ENCODE measurements at places on chromosomes 3 and 15. TPM values are rescaled to one million over a fixed set of nuclear protein-coding genes. Genes with fewer than 3 reads are reported as not detected.

DNA sequence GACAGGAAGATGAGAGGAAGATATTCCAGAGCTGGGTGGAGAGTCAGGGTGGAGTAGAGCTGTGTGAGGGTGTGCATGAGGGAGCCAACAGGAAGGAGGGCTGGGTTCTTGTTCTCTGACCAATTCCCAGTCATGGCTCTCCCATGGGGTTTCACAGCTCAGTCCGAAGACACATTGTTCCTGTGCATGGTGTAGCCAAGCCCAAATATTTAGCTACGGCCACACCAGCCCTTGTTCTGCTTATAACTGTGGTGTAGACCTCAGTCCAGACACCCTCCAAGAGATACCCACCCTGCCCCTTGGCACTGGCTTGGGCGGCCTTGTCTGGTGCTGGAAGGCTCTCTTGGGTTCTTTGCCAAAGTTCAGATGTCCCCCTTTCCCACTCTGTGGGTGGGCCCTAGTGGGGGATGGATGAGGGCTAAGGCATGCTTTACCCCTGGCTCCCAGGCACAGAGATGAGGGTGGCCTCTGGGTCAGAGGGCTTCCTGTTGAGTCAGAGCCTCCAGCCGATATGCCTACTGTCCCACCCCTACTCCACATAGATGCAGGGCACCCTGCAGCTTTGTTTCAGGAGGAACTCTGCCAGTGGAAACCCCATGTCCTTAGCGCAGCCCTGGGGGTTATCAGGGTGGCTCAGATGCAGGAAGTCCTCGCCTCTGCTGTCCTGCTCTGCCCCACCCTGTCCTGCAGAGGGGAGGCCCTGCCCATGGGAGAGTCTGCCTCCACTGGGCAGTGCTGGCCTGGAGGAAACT, 271.2 kb upstream of the CTDSPL start:
- H3K4me3 ChIP-seq: no peak overlapping the region
- H3K27ac ChIP-seq: no peak overlapping the region
- H3K27me3 ChIP-seq: peaks cover 8% of the 10 kb centered on the region
- H3K4me1 ChIP-seq: no peaks in the 10 kb centered on the region
- no peak for DNase-seq
- H3K36me3 ChIP-seq: no peaks in the 10 kb centered on the region

Gene SENP2
- total RNA-seq: 89.5 TPM

DNA sequence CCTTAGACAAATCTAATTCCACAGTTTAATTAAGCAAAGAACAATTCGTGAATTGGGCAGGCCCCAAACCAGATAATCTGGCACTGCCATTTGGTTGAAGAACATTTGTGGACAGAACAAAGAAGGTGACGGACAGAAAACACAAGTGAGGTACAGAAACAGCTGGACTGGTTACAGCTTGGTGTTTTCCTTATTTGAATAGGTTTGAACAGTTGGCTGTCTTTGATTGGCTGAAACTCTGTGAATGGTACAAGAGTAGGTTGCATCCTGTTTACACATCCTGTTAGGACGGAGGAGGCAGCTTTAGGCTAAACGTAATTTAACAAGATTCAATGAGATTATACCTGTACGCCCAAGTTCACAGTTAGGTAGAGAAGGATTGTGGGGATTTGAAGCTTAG, 114.4 kb downstream of the LPP start:
- no peak overlapping the region for H3K4me3 ChIP-seq
- H3K4me1 ChIP-seq: peaks cover 63% of the 10 kb centered on the region
- no peak for DNase-seq
- no peaks in the 10 kb centered on the region for H3K36me3 ChIP-seq
- H3K27me3 ChIP-seq: no peaks in the 10 kb centered on the region

DNA sequence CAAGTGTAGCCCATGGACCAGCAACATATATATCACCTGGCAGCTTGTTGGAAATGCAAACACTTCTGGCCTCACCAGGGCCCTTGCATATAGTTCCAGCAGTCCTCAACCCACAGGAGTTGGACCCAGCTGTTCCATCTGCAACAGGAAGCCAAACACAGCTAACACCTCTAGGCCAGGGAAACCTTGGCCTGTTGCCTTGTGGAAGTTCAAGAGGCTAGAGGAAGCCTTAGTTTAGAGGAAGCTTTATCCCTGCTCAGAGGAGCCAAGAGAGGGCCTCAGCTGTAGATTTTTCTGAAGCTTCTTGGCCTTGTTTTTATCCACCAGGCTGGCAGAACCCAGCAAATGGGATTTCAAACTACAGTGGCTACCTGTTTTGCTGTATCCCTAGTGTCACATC, 11.4 kb downstream of the FHIT start:
- H3K27ac ChIP-seq: no peak overlapping the region
- no peaks in the 10 kb centered on the region for H3K27me3 ChIP-seq

- H3K4me1 ChIP-seq: no peaks in the 10 kb centered on the region
- no peak for DNase-seq
- no peak overlapping the region for H3K27ac ChIP-seq
Measured at GRCh38 chr3:190097617-190098016, 23.1 kb downstream of the P3H2 start.

DNA sequence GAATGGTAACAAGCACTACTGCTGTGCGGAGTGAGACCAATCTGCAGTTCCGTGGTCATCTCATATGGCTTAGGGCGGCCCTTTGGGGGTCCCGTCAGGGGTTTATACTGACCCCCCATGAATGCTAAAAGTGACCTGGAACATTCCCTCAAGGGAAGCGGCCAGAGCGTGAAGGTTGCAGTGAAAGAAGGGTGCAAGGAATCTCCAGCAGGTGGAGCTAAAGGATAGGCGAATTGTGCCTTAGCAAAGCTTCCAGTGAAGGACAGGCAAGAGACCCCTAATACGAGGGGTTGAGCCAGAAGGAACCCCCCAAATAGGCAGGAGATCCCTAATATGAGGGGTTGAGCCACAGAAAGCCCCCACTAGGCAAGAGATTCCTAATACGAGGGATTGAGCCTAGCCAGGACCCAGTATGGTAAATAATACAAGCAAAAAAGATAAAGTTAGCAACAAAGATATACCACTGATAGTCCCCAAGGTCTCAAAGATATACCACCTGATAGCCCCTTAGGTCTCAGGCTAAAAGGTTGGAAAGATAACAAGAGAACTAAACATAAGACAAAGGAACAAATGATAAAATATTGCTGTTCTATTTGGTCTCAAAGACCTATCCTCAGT, 32.8 kb downstream of the ZNF589 start:
- no peak overlapping the region for H3K4me3 ChIP-seq
- peak; percentile 44 for DNase-seq
- H3K4me1 ChIP-seq: peaks cover 19% of the 10 kb centered on the region
- no peaks in the 10 kb centered on the region for H3K27me3 ChIP-seq
- no peak overlapping the region for H3K27ac ChIP-seq

- H3K36me3 ChIP-seq: no peaks in the 10 kb centered on the region
- peak; percentile 61 for DNase-seq
- H3K27ac ChIP-seq: peak overlapping the region; percentile 79
- no peaks in the 10 kb centered on the region for H3K27me3 ChIP-seq
Measured at GRCh38 chr3:192916371-192917027, 1.2 kb downstream of the MB21D2 start.

Gene ABHD6
- 6.5 TPM for total RNA-seq

Gene GNAT1
- total RNA-seq: 0.48 TPM

Gene GOLGA8M
- not detected for total RNA-seq

DNA sequence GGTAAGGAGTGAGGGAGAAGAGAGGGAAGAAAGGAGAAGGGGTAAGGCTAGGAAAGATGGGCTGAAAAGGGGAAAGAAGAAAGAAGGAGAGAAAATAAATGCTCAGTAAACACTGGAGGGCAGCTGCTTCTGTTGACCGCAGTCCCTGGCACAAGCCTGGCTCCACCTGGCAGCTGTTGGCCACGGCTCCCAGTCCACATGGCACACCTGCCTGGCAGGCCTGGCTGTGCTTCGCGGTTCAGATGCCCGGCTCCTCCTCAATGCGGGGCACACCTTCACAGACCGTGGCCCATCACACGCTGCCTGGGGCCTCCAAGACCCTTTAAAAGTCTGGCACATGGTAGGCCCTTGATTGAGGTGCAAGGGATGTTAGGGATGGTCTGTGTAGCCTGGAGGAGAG, 516.8 kb upstream of the PROK2 start:
- no peaks in the 10 kb centered on the region for H3K4me1 ChIP-seq
- DNase-seq: no peak
- H3K27ac ChIP-seq: no peak overlapping the region
- H3K36me3 ChIP-seq: no peaks in the 10 kb centered on the region
- no peak overlapping the region for H3K4me3 ChIP-seq

DNA sequence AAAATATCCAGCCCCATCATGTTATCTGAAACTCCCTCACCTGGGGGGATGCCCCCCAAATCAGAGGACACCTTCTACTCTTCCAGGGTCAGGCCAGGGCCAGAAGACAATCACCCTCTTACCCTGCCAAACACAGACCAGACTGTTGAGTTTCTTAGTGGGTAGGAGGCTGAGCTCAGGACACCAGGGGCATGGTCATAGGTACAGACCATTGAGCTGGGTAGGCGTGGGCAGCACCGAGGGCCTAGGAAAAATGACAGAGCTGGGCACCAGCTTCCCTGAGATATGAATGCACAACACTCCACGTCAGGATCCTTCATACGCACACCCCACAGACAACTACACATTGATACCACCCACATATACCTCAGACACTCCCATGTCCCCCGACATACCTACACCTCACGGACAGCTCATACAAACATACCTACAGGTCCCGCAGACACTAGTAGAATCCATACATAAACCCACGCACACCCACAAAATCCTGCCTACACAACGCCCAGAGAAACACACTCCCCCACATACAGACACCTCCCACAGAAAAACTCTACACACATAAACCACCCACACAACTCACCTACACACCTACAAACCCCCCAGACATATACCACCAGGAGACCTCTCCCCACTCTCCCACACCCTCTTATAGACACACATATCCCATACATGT, 11.8 kb downstream of the AP3B2 start:
- peaks cover 74% of the 10 kb centered on the region for H3K27me3 ChIP-seq
- H3K36me3 ChIP-seq: no peaks in the 10 kb centered on the region
- no peaks in the 10 kb centered on the region for H3K4me1 ChIP-seq
- no peak for DNase-seq

DNA sequence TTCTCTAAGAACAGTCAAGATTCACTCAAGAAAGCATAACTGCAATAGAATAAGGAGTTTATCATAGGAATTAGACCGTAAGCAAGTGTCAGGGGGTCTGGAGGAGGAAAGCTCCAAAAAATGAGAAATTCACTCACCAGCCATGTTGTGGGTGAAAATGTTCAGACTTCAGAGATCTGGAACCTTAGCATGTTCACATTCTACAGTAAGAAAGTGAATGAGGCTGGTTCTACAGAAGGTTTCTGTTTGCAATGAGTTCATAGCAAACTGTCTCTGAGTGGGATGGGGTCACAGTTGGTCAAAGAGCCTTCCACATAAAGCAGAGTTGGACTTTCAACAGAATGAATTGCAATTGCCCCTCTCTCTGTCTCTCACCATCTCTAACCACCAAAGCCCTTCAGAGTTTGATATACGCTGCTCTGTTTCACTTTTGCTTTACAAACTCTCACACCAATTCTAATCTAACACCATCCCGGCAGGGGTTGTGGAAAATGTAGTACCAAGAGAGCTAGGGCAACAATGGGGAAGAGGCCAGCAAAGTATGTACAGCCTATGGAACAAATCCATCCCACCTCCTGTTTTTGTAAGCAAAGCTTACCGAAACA, 581.8 kb upstream of the UBE2E2 start:
- no peaks in the 10 kb centered on the region for H3K36me3 ChIP-seq
- no peak overlapping the region for H3K27ac ChIP-seq
- no peak overlapping the region for H3K4me3 ChIP-seq
- H3K4me1 ChIP-seq: no peaks in the 10 kb centered on the region

Gene CSTA
- 16.8 TPM for total RNA-seq
